Stimulated activated CD4-positive, alpha-beta T cell treated with anti-CD3 and anti-CD28 coated beads, Interleukin-1b, Interleukin-23, amount 100 ng/mL, for 1 hour (primary cell): ENCODE measurements at places on chromosomes 2 and 18.

GRCh38 chr18:44851856-44852621 lies 171.4 kb downstream of the SETBP1 start:
- no peak for DNase-seq

GRCh38 chr2:211113334-211114175 lies 557.2 kb downstream of the CPS1 start:
- no peak for DNase-seq

- no peak for DNase-seq
Measured at GRCh38 chr2:105143467-105144151, 97.9 kb upstream of the GPR45 start.

DNA sequence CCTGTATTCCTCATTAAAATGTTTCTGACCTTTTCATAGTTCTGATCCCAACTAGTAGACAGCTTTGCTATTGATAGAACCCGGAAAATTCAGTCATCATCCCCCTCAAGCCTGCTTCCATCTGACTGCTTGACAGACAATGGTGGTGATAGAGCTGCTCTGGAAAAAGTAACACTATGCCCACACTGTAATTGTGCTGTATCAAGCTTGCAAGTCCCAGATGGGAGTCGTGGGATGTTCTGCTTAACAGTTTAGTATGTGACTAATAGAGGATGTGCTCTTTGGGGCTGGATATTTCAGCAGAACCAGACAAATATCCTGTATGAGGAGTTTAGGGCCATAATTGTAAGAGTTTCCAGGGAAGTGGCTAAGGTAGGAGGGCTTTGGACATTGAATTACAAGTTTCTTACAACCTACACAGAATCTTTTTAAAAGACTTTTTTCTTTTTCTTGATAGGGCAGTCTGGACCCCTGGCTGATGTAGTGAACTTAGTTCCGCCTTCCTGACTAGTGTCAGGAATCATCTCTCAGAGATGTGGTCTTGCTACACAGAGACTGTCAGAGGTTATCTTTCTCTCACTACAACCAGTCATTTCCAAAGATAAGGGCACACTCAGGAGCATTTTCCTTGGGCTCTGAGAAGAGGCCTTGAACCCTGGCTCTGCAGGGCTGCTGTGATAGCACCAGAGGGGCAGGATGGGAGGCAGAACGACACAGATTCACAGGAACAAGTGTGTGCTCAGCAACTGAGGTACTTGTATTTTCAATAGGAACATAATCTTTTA lies 158.0 kb upstream of the RBMS1 start:
- DNase-seq: no peak

GRCh38 chr2:7411691-7412090 lies 494.5 kb downstream of the RNF144A start:
- no peak for DNase-seq

DNA sequence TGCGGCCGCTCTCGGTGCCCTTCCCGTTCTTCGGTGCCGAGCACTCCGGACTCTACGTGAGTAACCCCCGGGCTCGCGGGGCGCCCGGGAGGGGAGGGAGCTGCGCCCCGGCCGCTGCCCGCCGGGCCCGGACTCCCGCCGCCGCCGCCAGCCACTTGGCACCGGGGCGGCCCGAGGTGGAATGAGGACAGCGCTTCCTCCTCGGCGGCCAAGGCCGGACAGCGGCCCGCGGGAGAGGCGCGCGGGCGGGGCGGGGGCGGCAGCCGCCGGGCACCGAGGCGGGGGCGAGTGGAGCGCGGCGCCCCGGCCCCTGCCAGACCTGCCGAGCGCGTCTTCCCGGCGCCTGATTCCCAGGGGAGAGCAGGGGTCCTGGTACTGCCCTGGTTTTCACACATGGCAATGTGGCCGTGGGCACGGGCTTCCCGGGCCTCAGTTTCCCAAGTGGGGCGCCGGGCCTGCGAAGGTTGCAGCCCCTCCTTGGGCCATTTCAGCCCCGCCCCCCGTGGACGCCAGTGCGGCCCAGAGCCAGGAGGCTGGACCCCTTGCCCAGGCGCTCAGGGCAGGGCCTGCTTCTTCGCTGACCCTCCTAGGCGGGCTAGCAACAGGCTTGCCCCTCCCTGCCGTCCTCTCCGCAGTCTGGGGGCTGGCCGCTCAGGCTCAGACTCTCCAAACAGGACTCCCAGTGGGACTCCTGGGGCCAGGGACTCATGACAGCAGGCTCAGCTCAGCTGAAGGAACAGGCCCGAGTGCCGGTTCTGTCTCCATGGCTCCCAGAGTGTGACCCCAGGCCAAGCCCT lies 775 bp downstream of the SNED1 start:
- DNase-seq: no peak

DNA sequence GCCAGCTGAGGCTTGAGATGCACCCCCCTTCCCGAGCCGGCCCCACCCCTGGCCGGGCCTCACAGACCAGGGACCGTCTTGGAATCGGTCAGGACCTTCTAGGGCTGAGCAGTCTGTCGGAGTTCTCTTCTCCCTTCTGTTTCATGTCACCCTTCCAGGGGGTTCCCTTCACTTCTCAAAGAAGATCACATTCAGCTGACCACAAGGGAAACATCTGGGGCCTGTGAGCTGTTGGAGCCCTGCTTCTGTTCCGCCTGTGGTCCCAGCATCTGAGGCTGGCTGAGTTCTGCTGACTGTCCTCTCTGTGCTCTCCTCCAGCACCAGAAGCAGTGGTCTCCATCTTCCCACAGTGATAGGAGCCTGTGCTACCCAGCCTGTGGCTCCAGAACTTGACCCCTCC lies 106.5 kb downstream of the SEPTIN10 start:
- no peak for DNase-seq

DNA sequence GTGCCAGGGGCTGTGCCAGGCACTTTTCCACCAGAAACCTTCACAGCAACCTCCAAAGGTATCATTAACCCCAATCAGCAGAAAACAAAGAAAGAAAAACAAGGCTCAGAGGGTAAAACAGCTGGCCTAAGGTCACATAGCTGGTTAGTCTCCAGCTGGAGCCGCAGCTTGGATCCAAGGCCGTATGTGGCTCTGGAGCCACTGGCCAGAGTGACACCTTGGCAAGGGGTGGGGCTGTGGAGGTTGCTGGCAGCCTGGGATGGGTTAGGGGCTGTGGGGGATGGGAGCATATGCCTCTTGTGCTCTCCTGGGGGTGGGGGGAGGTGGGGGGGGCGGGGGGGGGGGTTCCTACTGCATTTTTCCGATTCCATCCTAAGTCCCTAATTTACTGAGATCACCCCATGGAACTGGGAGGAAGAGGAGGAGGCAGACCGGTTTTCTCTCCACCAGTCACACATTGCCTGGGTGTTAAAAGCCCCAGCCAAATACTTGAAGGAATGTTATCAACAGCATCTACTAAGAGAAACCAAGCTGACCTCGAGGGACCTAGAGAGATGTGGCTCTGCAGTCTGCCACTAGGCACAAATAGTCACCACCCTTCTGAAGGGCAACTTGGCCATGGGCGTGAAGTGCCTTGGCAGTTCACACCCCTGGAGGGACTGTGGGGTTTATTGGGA lies 8.0 kb downstream of the HAAO start:
- no peak for DNase-seq

DNA sequence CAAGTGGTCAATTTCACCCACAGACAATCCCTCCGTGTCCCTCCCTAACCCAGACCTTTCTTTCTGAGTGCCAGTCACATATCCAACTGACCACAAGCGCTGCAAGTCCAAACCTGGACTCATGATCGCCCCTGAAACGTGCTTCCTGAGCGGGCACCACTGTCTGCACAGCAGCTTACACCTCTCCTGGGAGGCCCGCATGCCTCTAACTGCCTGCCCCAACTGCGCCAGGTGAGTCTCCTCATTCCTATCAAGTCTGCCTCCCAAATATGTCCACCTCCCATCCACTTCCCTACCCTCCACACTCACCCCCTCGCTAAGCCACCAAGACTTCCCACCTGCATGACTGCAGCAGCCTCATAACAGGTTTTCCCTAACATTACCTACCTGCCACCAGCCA lies 33.4 kb downstream of the COL4A4 start:
- no peak for DNase-seq

DNA sequence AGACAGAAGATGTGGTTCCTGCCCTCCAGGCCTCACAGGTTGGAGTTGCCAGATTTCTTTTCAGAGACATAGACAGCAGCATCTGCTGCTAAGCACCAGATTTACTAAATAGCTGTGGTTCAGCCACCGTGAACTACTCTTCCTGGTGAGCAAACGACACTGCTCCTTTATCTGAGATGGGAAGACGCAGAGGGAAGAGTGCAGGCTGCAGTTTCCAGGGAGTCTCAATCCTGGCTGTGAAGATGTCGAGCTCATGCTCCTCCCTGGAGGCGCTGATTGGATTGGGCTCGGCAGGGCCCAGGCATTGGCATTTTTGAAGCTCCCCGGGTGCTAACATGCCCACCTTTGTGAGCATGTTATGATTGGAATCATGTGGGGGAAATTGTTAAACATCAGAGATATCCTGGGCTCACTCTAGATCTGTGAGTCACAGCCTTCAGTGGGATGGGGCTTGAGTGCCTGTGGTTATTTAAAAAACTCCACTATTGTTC lies 314.8 kb downstream of the TSN start:
- no peak for DNase-seq

GRCh38 chr18:62017618-62018017 lies 124.8 kb upstream of the RNF152 start:
- no peak for DNase-seq

DNA sequence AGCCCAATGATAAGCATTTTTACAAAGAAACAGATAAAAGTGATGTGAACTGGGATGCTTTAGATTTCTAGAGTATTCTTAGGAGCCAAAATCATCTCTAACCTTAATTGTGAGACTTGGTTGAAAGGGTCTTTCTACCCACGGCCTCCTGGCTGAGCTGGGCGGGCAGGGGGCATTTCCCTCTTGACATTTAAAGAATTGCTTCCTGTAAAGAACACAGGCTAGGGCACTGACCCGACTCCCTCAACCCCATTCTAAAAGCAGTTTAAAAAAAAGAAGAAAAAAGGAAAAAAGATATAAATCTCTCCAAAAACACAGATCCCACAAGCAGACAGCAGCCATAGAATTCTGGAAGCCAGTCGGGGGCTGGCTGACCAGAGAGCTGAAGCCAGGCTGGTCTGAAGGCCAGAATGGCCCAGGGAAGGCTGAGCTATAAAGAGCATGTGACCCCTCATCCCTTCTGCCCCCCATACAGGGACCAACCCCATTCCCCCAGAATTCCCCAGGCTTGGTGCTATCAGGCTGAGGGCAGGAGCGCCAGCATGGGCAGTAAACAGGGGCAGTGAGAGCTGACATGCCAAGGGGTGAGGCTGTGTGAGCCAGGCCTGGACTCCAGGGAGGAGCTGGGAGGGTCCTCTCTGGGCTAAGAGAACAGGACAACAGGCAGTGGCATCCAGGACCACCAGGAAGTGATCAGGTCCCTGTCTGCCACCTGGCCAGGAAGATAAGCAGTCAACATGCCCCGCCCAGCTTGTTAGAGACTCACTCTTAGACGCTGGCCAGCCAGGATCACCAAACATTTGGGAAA lies 188.5 kb downstream of the HDAC4 start:
- no peak for DNase-seq

GRCh38 chr2:238561230-238561629 lies 134.5 kb downstream of the ASB1 start:
- no peak for DNase-seq

DNA sequence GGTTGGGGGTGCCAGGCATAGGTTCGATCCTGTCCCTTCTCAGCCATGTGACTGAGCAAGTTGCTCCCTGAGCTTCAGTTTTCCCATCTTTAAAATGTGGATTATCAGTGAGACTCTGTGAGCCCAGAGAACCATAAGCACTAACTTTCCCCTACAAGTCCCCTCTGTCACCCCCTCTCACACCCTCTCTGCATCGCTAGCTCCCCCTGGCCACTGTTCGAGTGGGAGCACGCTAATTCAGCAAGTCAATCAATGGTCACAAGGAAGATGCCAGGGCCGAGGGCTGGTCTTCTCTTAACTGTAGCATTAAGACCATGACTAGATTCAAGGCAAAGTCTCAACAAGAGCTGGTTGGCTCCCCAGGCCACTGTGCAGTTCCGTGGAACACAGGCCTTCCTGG lies 66.2 kb downstream of the BCL2L11 start:
- no peak for DNase-seq

DNA sequence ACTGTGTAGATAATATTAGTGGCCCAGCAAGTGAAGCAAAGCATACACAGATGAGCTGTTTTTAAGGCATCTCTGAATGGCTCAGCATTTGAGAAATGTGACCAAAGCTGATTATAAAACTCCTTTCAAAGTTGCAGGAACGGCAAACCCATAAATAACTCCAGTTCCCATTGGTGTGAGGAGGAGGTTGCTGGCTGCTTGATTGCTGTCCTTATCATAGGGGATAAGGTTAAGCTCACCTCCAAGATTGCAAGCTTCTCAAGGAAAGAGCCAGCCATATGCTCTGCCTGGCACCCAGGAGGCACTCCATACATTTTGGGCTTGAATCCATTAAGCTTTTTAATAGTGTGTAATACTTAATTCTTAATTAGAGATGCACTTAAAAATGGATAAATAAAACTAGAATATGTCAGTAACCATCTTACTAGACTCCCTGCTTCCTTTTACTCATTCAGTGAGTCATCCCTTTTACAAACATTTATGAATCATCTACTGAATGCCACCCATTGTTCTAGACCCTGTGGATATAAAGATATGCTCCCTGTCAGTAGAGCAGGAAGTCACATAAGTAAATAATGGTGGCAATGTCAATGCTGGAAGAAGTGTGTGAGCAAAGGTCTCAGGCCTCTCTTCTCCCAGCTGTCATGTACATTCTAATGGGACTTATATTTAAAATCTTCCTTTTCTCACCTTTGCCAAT lies 99.3 kb downstream of the SPATS2L start:
- no peak for DNase-seq

DNA sequence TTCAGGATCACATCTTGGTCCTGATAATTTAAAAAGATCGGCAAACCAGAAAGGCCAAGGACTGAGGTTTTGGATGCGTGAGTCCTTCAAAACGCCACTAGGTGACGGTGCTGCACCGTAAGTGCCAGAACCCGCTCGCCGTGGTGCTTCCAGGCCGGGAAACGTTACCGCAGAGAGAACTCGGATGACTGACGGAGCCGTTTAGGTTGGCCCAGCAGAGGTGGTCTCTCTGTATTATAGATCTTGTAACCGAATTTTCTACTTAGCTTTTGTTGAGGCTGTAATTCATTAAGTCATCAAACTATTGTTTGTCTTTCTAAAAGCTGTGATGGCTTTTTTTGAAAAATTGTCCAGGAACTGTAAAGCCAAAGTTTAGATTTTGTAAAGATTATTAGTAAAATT lies 39.8 kb upstream of the ADCYAP1 start:
- peak; percentile 27 for DNase-seq

DNA sequence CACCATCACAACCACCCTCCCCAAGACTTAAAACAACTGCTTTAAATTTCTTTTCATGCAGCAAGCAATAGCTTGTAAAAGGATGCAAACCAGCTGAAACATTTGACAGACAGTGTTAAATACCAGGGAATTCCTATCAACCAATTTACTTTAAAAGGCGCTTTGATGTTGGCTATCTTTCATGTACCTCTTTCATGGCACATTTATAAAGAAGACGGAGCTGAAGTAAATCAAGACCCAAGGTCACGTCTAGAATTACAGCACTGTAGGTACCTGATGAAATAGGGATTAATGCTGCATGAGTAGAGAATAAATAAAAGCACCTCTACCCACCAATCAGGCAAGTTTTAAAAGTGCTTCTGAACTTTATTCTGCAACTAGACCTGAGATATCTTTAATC lies 78.9 kb downstream of the SRBD1 start:
- DNase-seq: no peak
